AG10803 (cell line): ENCODE measurements at places on chromosomes 3 and 15.

DNA sequence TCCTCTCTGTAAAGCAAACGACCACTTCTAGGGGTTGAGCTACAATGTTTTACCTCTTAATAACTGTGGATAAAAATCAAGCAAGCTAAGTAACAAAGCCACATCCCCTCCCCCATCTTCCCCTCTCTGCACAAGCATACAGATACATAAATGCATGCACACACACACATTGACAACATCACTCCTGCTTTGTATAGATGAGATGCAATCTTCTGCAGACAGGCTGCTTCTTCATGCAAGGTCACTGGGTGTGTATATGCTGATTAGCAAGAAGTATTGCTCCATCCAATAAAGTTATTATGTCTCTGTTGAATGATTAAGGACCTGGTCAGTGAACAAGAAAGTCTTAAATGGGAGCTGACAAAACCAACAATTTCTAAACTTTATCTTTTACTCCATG, 8.8 kb upstream of the ATP11B start:
- no peak for DNase-seq

GRCh38 chr3:123085293-123085931, 18.6 kb downstream of the PDIA5 start:
- no peak for DNase-seq

- DNase-seq, result peak; percentile 63
Measured at GRCh38 chr15:73601451-73602445, 31.4 kb downstream of the NPTN start.

- DNase-seq, result peak; percentile 38
Measured at GRCh38 chr3:22887664-22888291, 315.3 kb upstream of the UBE2E2 start.

DNA sequence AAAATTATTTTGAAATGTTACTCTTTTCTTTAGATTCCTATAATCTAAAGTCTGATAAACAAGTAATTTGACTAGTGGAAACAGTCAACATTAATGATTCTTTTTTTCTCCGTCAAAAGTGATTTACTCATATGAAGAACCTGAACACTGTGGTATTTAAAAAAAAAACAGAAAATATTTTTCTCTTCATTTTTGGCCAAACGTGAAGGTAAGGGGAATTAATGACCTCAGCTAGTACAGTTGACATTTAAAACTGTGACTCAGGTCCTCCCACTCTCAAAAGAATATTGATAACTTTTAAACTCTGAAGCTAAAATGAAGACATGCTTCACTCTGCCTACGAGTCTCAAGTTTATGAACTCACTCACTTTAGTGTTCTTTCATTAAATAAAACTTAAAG, 34.5 kb downstream of the TIGIT start:
- no peak for DNase-seq

DNA sequence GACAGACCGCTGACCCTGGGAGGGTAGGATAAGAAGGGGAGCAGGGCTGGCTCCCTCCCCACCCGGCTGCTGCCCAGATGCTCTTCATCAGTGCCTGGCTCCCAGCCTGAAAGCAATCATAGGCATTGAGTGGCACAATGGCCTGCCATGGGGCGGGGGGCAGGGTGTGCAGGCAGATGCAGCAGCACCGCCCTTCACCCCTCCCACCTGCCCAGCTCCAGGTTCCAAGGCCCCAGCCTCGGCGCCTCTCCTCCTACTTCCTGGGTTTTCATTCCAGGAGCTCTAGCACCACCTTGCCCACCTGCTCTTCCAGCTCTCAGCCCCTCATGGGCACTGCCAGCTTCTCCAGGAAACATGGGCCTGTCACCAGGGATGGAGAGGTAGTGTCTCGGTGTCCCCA, 101.7 kb downstream of the MEGF11 start:
- DNase-seq, result no peak

DNA sequence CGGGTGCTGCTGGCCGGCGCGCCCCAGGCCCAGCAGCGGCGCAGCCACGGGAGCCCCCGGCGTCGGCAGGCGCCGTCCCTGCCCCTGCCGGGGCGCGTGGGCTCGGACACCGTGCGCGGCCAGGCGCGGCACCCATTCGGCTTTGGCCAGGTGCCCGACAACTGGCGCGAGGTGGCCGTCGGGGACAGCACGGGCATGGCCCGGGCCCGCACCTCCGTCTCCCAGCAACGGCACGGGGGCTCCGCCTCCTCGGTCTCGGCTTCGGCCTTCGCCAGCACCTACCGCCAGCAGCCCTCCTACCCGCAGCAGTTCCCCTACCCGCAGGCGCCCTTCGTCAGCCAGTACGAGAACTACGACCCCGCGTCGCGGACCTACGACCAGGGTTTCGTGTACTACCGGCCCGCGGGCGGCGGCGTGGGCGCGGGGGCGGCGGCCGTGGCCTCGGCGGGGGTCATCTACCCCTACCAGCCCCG, 777 bp downstream of the LOXL1 start:
- peak; percentile 33 for DNase-seq

DNA sequence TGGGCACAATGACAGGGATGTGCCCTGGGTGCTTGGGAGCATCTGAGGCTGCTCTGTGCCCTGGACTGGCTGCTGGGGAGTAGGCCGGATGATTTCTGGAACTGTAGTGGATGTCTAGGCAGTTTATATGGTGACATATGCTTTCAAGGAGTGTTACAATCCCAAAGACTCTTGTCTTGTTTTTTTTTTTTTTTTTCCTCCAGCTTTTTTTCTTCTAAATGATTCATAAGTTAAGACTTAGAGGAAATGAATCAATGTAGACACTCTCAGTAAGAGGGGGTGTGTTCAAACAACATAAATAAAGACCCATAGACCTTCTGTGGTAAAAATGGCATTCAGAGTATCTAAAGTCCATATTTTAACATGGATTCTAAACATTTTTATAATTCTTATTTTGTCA, 706.1 kb upstream of the GOLIM4 start:
- DNase-seq, result peak; percentile 85

- DNase-seq, result no peak
Measured at GRCh38 chr3:95002438-95003046, 939.7 kb downstream of the NSUN3 start.

DNA sequence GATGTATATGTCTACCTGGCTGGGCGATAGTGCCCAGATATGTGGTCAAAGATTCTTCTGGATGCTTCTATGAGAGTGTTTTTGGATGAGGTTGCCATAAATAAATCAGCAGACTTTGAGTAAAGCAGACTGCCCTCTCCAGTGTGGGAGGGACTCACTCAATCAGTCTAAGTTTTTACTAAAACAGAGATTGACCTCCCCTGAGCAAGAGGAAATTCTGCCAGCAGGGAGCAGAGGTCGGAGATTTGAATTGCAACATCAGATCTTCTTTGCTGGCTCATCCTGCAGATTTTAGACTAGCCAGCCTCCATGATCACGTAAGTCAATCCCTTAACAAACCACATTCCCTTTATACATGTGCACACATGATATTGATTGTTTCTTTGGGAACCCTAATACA, 300.9 kb downstream of the MCTP2 start:
- no peak for DNase-seq

DNA sequence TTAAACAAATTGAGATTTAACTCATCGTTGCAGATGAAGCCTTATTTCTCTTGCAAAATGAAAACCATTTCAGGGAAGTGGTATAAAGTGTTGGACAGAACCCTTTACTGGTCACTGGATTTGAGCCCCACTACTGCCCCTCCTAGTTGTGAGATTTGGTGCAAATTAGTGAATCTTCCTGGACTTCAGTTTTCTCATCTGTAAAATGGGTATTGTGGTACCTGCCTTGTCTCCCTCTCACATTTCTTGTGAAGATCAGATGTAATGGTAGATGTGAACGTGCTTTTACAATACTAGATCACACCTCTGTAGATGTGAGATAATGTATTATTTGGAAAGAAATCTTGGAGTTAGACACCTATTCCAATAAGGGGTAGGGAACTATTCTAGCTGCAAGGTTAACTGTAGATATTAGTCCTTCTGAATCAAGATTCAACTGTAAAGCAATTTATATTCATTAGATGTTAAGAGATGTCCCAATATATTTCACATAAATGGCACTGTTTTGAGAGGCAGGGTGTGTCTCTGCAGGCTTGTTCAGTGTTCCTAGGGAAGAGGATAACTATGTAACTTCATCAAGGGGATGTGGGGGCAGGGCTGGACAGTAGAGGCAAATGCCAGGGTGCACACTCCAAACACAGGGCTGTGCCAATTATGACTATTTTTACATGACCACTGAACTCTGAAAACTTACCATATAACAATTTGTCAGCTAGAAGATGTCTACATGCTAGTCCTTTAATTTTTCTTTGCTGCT, 112.4 kb upstream of the PFN2 start:
- DNase-seq, result no peak

DNA sequence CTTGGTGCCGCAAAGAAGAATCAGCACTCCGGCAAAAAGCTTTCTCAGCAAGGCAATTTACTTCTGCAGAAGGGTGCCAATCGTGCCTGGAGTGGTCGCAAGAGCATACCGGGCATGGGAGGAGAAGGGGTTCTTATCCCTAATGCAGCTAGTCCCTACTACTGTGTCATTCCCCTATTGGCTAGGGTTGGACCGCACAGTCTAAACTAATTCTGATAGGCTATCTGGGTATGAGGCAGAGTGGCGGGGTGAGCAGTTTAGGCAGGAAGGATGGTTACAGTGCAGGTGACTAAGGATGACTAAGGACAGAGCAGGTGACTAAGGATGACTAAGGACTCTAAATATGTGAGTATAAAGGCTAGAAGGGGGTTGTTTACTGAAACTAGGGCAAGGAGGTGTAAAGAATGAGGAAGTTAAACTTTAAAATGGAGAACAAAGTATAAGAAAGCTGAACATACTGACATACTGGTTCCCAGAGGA, 52.9 kb downstream of the PGBD4 start:
- no peak for DNase-seq

DNA sequence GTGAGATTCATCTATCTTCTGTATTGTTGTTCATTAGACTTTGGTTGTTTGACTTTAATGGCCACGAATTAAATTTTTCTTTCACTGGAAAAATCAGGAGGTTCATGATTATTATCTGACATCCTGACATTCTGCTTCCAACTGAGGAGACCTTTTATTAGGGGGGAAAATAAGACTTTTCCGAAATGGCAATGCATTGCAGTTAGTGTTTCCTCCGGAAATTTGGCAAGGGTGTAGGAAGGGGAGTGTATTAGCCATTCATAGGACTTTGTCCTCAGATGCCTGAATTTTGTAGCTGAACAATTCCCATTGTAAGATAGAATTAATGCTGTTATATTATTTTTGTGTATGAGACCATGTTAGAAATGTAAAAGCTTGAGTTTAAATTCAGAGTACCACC, 450.6 kb upstream of the TGFBR2 start:
- DNase-seq, result no peak

DNA sequence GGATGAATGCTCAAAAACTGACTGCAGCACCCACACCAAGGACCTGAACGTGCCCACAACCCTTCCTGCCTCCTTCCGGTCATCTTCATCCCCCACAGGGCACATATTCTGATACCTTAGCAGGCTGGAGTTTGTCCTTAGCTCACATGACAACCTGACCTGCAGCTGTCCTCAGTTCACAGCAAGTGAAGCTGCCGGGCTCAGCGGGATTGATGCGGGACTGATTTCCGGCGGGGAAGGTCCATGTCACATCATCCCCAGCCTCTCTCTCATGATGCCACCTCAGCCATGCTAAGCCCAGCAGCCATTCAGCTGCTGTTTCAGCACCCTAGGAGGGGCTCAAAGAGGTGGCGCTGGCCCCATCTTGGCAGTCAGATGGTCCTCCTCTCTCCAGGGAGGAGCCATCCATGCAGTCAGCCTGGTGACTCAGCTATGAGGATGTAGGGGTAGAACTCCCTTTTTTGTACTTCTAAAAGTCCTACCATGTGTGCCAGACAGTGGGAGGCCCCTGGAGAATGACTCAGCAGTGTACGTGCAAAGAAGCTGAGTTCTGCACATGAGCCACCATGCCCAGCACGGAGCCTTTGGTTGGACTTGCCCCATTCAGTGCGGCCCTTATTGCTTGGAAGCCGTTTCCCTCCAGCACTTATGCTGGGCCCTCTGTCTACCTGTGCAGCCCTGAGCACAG, 9.5 kb downstream of the CA12 start:
- peak; percentile 98 for DNase-seq

- DNase-seq, result no peak
Measured at GRCh38 chr15:51735228-51736010, 2.0 kb downstream of the LYSMD2 start.

DNA sequence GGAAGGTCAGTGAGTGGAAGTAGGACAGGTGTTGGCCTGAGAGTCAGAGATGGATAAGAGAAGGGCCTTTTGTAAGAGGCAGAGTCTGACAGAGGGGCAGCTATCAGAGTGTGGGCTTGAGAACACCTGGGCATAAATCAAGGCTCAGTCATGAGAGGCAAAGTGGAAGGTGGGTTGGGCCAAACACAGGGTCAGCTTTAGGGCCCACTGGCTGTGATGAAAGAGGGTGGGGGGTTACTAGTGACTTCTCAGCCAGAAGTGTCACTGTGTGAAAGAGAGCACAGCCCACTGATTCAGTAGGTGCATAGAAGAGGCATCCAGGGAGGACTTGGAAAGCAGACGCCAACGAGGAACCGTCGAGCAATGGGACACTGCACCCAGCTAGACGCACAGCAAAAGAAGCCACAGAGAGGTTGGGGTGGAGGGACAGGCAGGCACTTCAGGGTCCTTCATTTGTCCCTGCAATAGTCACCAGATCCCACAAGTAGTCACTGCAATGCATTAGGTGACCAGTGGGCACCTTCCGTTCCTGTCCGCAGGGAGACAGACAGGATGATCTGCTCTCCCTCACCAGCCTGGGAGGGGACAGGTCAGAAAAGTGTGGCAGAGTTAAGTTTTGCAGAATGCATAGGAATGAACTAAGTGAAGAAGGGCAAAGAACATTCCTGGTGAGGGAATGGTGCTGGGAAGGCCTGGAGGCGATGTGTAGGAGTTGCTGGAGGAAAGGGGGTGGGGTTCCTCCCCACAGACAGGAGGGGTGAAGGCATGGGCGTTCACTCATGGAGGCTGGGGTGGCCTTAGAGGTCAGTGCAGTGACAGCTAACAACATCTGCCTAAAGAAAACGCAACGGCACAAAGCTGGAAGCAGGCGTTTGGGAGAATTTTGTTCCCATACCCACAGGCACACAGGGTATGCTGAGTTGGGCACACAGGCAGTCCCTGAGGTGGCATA, 36.3 kb downstream of the MESD start:
- peak; percentile 63 for DNase-seq

GRCh38 chr3:127789990-127790881, 32.1 kb downstream of the MGLL start:
- DNase-seq, result no peak

- no peak for DNase-seq
Measured at GRCh38 chr3:16785465-16785864, 99.3 kb upstream of the PLCL2 start.
